ENCODE measurements at places on chromosomes 6 and 20.

- no peak for DNase-seq
Observed at GRCh38 chr6:134757911-134758361, 192.0 kb downstream of the ALDH8A1 start.

DNA sequence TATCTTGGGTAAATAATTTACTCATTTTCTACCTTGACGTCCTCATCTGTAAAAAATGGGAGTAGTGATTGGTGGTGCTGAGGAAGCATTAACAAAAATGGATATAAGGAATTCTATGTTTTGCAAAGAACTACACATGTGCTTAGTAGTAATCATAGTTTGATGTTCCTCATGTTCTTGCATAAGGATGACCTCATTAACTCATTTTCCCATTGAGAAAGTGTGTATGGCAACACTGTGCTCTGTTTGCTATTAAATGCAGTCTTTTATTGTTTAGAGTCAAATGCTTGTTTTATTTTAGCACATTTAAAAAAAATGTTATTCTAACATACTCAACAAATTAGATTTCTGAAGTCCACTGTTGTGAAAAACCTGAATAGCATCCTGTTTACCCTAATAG, 211.2 kb upstream of the RSPO3 start:
- no peak for DNase-seq

DNA sequence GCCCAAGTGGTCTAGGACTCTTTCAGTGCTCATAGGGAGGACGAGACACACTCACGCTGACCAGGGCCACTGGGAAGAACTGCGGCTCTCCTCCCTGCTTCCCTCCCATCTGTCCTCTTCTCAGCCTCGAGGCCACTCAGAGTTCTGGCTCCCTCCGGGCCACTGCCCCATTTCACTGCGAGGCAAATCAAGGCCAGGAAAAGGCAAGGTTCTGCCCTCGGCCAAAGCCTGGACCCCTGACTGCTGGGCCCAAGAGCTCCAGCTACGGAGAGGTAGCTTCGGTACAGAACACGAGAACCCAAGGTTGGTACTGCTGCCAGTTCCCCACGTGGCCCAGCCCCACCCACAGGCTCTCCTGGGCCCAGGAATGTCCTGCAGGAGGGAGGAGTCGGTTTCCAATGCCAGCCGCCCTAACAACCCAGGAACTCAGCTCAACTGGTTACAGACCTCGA, 14.7 kb downstream of the PI16 start:
- DNase-seq, result no peak

DNA sequence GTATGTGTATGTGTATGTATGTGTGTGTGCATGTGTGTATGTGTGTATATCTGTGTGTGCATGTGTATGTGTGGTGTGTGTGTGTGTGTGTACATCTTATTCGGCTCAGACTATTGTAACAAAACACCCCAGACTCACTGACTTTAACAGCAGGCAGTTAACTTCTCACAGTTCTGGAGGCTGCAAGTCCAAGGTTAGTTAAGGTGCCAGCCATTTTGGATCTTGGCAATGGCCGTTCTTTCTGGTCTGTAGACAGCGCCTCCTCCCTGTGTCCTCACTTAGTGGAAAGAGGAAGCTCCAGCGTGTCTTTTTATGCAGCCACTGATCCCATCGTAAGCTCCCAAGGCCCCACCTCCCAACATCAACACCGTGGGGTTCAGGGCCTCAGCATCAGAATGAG, 128.3 kb upstream of the THBS2 start:
- no peak for DNase-seq

DNA sequence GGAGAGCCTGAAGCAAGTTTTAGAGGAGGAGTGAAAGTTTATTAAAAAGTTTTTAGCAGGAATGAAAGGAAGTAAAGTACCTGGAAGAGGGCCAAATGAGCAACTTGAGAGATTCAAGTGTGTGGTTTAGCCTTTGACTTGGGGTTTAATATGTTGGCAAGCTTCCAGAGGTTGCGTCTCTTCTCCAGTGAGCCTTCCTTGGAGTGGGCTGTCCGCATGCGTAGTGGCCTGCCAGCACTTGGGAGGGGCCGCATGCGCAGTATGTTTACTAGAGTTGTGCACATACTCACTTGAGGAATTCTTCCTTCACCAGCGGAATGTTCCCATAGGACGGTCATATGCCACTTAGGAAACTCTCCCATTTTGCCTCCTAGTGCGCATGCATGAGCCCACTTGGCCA, 235.2 kb downstream of the ALDH8A1 start:
- no peak for DNase-seq

DNA sequence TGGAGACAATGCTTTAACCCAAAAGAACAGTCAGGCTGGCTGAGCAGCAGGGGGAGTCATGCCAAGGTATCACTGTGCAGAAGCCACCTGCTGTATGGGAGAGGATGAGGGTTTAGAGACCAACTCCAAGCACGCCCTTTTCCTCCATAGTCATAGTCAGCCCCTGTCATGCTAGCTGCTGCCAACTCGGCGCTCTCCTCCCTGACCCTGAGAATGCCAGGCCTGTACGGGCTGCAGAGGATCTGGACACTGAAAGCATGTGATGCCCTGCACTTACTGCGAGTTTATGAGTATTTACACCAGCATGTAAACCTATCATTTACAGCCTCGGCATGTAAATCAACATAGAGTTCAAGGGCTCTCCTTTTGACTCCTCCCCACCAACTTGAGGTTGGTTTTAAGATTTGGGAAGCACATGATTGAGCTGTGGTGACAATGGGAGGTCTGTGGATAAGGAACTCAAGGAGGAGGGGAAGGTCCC, 11.7 kb upstream of the SCUBE3 start:
- no peak for DNase-seq

DNA sequence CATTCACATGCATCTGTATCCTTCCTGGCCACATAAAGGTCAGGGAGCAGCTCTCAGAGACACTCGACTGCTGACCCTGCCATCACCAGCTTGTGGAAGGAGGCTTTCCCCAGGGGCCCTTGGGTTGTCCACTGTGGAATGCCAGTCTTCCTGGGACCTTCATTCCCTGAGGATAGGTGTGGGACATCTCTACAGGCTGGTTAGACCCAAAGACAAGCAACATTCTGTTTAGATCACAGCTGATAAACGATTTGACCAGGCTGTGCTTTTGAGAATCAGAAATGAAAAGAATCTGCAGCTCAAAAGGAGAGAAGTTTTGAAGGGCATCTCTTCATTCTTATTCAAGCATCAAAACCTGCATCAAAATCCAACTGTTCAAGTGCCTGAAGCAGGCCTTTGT, 18.2 kb upstream of the SH3BGRL2 start:
- no peak for DNase-seq

DNA sequence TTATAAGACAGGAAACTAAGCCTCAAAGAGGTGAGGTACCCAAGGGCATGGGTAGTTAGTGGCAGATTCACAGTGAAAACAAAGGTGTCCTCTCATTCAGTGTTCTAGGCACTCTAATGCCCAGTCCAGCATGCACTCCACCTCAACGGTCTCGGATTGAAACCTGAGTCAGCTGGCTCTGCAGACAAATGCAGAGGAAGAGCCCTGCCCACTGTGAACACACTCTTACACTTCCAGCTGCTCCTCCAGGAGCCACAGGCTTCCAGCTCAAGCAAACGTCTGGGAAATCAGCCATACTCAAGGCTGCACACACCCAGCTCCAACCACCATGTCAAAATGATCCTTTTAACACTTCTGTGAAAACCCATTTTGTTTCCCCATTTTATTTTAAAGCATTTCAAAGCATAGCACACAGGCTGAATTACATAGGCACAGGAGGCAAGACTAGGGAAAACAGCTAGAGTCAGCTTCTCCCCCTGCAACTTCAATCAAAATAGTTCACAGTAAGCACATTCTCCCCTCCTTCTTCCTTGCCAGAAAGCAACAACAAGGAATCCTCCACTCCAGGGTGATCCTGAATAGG, 3.0 kb upstream of the IL17A start:
- DNase-seq, result no peak

DNA sequence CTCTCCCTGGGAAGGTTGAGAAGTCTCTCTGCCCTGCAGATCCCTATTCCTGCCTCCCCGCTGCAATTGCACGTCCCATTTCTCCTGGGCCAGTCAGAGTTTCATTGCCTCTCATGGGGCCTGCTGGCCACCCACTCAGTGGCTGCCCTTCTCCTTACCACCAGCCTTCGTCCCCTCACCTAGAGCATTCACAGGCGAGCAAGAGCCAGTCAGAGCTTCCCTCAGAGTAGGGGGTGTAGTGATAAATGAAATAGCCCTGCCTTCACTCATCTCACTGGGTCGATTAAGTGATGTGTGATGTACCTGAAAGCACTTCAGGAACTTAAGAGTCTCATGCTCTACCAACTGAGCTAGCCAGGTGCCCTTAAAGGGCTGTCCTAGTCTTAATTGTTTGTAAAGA, 52.0 kb upstream of the FANCE start:
- no peak for DNase-seq

- no peak for DNase-seq
Observed at GRCh38 chr20:19003366-19004336, 190.1 kb downstream of the SCP2D1 start.

GRCh38 chr6:31717499-31718222, 2.5 kb downstream of the LY6G6D start:
- DNase-seq, result no peak

DNA sequence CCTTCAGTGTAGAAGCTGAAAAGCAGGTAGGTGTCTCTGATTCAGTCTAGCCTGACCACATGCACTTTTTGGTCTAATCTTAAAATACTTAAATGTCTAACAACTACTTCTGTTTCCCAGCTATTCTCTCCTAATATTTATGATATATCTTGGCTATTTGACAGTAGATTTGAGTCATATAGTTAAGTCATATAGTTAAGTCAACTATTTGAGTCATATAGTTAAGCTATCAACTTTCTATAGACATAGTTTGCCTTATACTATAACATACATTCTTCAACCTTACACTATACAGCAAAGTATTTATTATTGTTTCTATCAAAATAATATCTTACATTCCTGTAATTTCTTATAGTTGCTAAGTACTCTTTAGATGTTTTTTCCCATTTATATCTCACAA, 110.9 kb downstream of the GMDS start:
- no peak for DNase-seq

DNA sequence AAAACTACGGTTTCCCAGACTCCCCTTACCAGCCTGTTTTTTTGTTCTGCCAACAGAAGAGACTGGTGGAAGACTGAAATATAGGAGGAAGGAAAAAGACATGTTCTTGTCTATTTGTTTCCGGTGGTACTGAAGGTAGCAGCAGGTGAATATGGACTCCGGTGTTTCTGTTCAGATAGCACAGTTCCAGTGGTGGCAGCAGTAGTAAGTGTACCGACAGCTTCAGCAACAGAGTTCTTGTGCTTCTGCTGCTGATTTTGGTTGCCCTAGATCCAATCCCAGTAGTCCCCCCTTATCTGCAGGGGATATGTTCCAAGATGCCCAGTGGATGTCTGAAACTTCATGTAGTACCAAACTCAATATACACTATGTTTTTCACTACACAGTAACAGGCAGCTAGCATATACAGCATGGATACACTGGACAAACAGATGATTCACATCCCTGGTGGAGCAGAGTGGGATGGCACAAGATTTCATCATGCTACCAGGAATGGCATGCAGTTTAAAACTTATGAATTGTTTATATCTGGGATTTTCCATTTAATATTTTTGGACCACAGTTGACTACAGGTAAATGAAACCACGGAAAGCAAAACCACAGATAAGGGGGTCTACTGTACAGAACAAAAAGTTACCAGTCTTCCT, 301.8 kb downstream of the BTBD9 start:
- no peak for DNase-seq

DNA sequence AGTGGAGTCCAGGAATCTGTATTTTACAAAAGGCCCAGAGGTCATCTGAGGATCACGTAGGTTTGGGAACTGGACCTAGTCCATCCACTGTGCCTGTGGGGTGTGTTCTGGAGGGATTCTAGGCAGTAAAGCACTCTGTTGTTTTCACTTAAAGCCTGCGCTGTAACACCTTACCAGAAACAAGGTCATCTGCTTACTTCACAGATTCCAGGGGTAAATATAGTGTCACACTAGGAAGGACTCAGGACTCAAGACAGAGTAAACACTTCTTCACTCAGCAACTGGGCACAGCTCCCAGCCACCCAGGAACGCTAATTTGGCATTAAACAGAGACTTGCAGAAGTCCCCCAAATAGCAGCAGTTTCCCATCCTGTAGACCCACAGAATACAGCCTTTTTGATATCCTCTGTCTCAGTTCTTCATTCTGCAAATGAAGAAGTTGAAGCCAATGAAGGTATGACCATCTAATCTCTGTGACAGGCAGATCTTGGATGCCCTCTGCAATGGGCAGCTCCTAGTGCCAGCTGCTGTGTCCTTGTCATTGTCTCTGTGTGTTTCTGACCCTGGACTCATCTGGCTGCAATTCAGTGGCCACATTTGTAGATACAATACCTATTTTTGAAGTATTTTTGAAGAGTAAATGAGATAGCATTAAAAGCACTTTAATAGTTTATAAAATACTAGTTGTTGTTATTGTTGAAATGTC, 129.1 kb downstream of the SLC24A3 start:
- no peak for DNase-seq

- no peak for DNase-seq
Observed at GRCh38 chr20:50197463-50198179, 7.0 kb downstream of the CEBPB start.

- DNase-seq, result no peak
Observed at GRCh38 chr6:14922706-14923460, 323.0 kb upstream of the JARID2 start.

DNA sequence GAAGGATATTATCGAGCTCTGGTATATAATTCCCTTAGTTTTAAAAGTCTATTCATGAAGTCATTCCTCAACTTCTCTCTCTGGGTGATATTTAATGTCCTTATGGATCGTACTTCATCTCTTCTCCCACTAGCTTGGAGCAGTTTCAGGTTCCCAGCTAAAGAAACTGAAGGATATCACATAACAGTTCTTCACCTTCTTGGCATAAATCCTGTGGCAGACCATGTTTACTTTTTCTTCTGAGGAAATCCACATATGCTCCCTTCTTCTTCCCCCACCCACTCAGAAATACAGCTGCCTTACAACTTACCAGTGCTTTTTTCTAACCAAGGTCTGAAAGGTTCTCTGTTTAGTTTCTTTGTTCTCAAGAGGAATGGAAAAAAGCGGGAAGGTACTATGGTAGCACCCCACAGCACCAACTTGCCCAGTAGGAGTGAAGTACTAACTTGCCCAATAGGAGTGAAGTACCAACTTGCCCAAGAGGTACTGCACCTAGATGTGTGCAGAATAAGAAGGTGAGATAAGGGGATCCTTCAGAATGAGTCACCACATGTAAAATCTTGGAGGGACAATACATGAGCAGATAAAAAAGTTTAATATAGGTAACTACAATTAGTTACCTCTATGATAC, 53.1 kb downstream of the TSPYL4 start:
- no peak for DNase-seq

- no peak for DNase-seq
Observed at GRCh38 chr20:54648421-54649142, 173.2 kb downstream of the DOK5 start.

Data from NCI-H1694 treated with DMSO at 0.1 percent for 48 hours (cell line).